ENCODE measurements at places on chromosomes 4 and X.

GRCh38 chr4:60897415-60897814 is 302.7 kb upstream of the ADGRL3 start:
- DNase-seq: no peak

- no peak for DNase-seq
These were observed 51.0 kb downstream of the PPP2R2C start for GRCh38 chr4:6421397-6421796.

DNA sequence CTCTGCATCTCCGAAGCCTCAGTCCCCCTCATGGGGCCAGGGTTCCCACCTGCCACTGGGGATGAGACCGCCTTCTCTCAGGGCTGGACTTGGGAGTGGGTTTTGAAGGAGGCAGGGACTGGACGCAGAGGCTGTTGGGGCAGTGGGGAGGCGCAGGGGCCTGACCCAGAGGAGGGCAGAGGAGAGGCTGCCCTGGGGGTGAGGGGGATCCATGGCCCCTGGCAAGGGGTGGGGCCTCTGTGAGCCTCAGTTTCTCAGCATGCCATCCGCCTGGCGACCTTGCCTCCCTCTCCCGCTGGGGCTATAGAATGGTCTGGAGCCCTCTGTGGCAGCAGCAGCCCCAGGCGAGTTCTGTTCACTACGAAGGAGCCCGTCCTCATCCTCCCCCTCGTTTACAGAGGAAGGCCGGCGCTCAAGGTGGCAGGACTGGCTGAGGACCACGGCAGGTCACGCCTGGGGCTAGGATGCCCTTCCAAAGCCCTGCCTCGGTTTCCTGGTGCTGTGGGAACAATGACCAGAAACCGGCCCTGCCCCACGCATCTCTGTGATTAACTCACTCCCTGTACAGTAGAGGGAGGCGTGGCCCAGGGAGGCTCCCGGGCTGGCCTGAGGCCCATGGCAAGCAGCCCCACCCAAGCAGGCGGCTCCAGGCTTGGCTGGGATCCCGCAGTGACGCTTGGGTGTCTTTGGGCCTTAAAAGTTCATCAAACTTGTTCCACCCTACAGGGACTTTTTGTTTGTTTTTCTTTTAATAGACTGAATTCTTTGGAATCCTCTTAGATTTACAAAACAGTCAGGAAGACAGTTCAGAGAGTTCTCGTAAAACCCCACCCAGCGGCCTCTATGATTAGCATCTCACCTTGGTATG is 16.0 kb upstream of the SH3TC1 start:
- peak; percentile 63 for DNase-seq

DNA sequence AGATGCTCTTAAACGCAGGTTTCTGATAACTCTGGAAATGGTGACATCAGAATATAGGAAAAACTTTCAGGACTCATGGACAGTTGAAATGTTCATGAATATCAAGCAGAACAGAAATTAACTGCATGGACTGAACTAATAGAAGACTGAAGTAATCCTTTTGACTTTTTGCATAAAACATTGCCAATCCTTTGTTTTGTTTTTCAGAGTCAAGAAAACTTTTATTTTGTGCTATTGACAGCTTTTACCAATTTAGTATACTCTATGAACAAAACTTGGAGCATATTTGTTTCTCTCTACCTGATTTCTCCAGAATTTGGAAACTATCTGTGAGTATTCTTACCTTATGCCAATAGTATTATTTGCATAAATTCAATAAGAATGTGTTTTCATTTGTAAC is 61.2 kb upstream of the HMX1 start:
- DNase-seq: no peak

GRCh38 chr4:54097152-54097551 is 2.8 kb upstream of the GSX2 start:
- DNase-seq: no peak
